Stimulated activated CD8-positive, alpha-beta memory T cell treated with anti-CD3 and anti-CD28 coated beads, Interleukin-2, amount 100 ng/mL, for 1 hour (primary cell): ENCODE measurements at places on chromosomes 3 and 15.

- DNase-seq = no peak
Observed at GRCh38 chr15:75038231-75038630, 14.8 kb downstream of the PPCDC start.

GRCh38 chr15:27448986-27449385 lies 478.0 kb downstream of the GABRG3 start:
- DNase-seq = no peak

- DNase-seq = no peak
Observed at GRCh38 chr3:180646187-180646790, 33.0 kb downstream of the CCDC39 start.

DNA sequence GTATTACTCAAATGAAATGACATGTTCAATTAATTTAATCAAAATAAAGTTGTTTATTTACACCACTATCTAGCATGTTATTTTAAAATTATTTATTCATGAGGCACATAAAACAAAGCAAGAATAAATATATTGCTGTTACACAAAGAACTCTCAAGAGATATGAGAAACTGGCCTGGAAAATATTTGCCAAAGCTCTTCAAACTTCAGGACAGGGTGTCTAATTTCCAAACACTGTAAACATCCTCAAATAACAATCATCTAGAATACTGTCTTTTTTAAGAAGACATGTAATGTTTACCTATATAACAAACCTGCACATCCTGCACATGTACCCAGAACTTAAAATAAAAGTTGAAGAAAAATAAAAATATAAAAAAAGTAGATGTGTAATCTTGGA lies 876.6 kb downstream of the TUSC7 start:
- DNase-seq = no peak

- DNase-seq = no peak
Observed at GRCh38 chr3:173857154-173857553, 459.6 kb downstream of the NLGN1 start.

DNA sequence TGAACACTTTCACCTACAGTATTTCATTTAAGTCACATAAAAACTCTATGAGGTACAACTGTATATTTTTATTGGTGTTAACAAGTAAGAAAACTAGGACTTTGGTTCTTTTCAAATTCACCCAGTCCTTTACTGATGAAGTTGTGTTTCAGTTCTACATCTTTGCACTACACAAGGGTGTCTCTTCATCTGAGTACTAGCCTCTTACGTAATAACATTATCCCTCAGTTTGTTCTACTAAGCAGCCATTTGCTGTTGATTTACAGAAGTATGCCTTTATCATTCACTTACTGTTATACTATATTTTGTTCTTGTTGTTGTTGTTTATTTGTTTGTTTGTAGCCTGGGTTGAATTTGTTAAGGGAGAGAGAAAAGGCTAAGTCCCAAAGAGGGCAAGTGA lies 311.9 kb downstream of the PLOD2 start:
- no peak for DNase-seq

DNA sequence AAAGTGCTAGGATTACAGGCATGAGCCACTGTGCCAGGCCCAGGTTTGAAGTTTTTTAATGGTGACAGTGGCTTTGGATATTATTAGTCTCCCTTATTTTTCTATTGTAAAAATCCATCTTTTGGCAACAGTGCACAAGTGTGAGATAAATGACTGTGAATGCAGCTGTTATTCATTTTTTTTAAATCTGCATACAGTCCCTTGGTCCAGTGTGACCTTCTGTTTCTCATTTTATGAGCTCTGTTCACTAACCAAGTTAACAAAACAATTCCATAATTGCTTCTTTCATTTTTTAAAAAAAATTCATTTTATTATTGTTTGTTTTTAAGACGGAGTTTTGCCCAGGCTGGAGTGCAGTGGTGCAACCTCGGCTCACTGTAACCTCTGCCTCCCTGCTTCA lies 381.8 kb downstream of the NAALADL2 start:
- DNase-seq = no peak

DNA sequence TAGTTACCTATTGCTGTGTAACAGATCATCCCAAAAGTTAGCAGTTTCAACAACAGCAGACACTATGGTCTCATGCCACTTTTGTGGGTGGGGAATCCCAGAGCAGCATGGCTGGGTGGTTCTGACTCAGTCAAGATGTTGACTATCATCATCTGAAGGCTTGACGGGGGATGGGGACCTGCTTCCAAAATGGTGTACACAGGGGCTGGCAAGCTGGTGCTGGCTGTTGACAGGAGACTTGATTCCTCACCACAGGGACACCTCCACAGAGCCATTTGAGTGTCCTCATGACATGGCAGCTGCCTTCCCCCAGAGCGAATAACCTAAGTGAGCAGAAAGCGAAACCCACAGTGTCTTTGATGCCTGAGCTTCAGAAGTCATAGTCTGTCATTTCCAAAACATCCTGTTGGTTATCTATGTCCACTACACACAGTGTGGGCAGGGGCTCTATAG lies 19.1 kb downstream of the DNAJB8 start:
- DNase-seq = no peak
